KG1 (cell line): ENCODE measurements at places on chromosomes 2 and 18.

- DNase-seq: no peak
Measured at GRCh38 chr2:189076572-189076971, 102.4 kb downstream of the COL3A1 start.

- no peak for DNase-seq
Measured at GRCh38 chr2:219020604-219021365, 20.5 kb downstream of the CFAP65 start.

- DNase-seq: no peak
Measured at GRCh38 chr2:66344087-66344663, 90.8 kb upstream of the MEIS1 start.

DNA sequence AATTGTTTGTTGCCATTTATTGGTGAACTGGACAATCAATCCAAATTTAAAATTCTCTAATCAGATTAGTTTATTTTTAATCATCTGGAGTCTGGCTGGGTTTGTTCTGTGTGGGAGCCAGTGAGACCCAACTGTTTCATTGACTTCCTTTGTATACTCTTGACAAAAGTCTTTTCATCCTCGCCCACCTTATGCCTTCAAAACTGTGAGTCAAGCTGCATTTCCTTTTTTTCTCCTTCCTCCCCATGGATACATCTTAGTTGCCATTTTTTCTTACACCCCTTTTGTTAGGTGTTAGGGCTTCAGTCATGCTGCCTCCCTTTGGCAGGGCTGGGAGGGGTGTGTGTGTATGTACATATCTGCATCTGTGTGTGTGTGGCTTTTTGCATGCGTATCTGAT lies 117.6 kb downstream of the PRKCE start:
- no peak for DNase-seq

- DNase-seq: no peak
Measured at GRCh38 chr2:46029332-46029811, 267.8 kb upstream of the EPAS1 start.

DNA sequence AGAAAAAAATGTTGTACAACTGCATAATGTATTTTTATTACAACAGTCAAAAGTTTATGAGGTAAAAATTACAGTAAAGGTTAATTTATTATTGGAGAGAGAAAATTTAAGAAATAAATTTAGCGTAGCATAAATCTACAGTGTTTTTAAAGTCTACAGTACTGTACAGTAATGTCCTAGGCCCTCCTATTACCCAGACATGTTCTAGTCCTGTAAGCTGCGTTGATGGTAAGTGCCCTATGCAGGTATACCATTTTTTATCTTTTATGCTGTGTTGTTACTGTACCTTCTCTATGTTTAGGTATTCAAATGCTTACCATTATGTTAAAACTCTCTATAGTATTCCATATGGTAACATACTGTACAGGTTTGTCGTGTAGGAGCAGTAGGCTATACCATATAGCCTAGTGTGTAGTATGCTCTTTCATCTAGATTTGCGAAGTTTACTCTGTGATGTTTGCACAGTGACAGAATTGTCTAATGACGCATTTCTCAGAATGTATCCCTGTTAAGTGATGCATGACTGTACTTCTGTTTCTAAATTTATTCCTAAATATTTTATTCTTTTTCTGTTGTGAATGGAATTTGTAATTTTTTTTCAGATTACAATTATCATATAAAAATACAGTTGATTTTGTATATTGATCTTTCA lies 24.5 kb downstream of the ABI2 start:
- no peak for DNase-seq

DNA sequence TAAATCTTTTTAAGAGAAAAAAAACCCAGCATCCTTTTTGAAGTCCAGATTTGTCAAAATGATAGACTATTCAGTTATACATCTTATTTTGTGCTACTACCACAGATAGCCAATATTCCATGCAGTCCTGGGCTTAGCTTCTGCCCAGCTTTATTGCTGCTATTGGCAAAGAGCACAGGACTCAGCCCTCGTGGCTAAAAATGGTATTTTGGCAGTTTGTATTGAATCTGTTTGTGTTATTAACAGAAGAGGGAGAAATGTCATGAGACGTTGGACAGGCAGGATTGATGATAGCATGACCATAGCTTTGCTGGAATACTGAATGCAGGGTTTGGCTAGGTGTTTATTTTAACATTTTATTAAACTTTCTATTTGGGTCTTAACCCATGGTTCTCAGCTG lies 19.4 kb downstream of the ELAC1 start:
- DNase-seq: no peak

GRCh38 chr18:56393870-56394269 lies 244.5 kb downstream of the TXNL1 start:
- no peak for DNase-seq

DNA sequence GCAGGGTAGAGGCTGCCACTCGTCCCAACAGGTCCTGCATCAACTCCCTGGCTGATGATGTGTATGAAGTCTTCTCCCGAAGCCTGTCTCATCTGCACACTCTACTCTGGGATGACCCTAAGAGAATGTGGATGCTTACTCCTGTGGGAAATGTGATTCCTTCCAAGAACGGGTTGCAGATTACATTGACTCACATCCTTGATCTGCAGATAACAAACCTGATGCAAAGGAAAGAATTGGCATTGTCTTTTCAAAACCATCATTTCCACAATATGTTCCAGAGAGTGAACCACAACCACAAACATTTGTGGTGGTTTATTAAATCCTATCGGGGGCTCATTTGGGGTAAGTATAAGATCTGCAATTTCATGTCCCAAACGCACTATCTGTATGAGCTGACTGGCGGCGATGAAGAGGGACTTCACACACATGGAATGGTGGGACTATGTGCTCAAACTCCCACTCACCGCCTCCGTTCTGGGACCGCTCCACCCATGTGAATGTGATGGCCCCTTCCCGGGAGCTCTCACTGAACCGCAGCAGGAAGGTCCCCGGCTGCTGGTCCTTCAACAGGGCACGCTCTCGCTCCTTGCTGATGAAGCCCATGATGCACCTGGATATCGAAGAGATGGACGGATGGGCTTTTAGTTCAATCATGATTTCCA lies 35.5 kb downstream of the STAT1 start:
- DNase-seq: no peak

DNA sequence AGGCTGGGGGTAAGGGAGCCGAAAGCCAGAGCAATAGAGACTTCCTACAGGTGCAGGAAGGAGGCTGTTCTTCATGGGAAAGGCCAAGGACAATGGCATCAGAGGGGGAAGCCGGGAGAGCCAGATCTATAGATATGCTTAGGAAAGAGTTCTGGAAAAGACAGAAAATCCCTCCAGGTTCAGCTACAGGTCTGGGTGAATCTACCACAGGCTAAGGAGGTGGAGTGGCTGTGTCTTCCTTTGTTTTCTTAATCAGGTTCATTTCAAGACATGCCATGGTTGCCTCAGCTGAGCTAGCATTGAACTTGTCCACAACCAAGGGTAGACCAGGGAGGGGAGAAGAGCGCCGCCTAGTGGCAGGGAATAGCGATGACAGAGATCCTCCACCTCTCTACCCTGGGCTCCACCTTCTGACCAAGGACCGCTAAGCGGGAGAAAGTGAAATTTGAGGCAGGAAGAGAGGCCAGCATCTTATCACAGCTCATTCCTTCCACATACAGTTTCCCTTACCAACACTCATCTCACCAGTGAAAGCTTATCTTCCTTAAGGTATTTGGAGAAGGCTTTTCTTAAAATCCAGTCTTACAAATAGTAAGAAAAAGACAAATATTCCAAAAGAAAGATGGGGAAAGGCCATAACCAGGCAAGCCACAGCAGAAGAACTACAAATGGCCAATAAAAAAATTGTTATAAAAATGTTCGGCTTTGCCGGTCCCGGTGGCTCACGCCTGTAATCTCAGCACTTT lies 74.2 kb downstream of the VIT start:
- no peak for DNase-seq

DNA sequence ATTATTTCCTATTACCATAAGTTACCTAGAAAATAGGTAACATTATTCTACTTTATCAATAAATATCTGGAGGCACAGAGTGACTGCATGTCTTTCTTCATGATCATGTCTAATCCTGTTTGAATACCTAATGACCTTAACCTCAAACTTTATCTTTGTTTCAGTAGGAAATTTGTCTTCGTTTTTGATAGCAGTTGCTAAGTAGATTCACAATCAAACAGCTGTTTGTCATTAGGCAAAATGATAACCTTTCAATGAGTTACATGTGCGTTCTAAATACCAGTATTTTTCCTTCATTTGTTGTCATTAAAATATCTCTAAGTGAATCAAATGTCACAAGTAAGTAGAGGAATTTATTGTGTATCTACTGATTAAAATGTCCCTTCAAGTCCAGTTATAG lies 473.8 kb downstream of the NRXN1 start:
- DNase-seq: no peak

DNA sequence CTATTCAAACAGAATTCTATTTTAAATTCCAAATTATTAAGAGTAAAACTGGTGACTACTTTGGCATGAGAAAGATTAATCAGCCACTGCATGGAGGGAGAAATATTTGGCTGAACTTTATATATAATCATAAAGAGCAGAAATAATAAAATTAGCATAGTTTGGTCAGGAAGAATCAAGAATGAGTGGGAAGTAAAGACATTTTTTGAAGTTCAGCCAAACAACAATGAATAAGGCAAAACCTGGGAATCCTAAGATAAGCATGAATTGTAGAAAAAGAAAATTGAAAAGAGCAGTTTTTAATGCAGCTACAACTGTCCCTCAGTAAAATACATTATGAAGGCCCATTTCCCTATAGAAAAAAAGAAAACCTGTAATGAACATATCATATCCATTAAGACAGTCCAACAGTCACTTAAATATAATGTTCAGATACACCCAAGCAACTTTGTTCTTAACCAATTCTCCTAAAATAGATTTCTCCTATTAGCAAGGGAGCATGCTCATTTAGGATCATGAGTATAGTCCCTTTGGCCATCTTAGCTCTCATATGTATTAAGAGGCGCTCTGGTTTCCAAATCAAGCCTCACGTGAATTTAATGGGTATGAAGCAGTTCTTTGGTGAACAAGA lies 6.5 kb downstream of the TMEM17 start:
- no peak for DNase-seq

DNA sequence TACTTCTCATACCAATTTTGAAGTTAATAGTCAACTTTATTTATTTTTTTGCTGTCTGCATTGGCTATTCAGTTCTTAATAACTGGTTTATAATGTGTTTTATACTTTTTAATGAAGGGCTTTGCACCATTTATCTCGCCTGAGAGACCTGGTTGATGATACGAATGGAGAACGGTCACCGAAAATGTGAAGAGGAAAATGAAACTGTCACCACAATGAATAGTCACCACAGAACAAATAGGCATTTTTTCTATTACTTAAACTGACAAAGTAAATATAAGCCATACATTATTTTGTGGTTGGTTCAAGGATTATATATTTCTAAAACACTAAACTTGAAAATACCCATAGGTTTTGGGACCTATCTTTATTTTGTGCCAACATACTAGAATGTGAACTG lies 20.4 kb downstream of the C18orf54 start:
- DNase-seq: no peak

DNA sequence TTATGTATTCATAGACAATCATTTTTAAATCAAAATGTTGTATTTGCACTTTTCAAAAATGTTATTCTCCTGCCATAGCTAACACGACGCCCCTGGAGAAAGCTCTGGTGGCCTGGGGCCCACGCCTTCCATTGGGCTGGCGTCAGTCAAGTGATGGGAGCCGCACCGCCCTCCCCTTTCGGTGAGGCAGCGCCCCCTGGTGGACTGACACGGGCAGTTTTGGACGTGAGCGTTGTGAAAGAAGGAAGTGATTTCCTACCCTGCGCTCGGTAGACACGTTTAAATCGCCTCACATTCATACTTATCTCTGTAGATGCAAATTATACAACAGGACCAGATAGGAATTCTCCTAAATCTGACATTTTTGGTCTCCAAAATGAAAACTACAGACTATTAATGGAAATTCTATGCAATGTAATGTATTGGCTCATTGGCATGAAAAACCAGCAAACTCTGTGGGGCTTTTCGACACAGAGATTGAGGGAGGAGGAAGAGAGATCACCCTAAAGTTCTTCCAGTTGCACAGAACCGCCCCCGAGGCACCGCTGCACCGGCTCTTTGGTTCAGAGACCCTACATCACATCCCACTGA lies 326.2 kb upstream of the SOX11 start:
- peak; percentile 49 for DNase-seq

DNA sequence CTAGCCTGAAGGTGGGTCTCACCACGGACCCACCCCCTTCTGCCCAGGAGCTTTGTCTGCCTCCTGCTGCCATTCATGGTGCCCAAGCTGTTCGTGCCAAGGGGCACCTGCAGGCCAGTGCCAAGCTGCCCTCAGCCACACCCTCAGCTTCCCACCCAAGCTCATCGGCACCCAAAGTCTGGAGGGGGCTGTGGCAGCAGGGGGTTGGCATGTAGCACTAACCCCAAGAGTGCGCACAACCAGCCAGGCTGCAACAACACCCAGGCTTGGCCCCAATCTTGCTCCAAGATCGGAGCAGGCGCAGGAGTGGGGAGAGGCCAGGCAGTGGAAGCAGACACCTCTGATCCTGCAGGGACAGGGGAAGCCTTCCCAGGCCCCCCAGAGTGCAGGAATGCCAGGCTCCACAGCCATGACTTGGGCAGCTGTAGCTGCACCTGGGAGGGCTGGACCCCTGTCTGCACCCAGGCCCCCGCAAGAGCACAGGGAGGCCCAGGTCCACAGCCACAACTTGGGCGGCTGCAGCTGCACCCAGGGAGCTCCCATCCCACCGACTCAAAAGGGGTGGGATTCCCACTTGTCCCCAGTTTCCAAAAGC lies 89.9 kb downstream of the ATAD2B start:
- DNase-seq: no peak

- DNase-seq: no peak
Measured at GRCh38 chr2:69779258-69780001, 37.5 kb downstream of the ANXA4 start.

DNA sequence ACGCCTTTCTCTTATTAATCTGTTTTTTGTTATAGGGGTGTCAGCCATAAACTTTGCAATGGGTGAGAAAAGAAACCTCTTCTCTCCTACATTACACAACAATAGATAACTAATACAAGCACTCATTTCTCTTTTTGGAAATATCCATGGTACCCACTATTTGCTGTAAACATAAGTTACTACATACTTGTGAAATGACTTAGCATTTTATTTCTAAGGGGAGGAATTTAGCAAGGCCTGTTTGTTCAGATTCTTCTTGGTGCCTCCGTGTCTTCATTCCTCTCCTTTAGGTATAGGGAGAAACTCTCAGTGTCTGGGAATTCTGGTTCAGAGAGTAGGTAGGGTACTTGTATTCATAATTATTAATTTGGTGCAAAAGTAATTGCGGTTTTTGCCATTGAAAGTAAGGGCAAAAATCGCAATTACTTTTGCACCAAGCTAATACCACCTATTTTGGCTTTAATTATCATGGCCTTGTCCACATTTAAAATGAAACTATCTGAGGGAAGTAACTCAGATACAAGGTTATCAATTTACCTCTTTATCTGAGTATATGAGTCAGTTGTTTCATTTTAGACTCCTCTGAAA lies 134.8 kb downstream of the MREG start:
- DNase-seq: no peak

GRCh38 chr2:84732897-84733778 lies 147.7 kb downstream of the TRABD2A start:
- DNase-seq: no peak

DNA sequence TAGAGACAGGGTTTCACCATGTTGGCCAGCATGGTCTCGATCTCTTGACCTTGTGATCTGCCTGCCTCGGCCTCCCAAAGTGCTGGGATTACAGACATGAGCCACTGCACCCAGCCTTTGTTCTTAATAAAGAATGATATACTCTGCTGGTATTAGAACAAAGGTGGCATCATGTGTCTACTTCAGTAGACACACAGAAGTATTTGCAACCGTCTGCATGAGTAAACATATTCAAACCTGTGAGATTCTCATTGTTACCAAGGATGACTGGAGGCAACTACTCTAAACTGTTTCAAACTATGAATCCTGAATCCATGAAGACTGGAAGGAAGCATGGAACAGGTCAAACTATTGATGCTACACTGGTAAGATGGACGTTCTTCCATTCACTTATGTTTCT lies 32.1 kb downstream of the MBD2 start:
- no peak for DNase-seq
